Dermis microvascular lymphatic vessel endothelial cell (primary cell): ENCODE measurements at places on chromosomes 6 and 20. TPM values are rescaled to one million over a fixed set of nuclear protein-coding genes. Genes with fewer than 3 reads are reported as not detected.

The AIF1 gene
- 0.13 TPM in 2 replicates for total RNA-seq

The TPX2 gene
- 12.9 and 28.5 TPM in 2 replicates for total RNA-seq

The PEX7 gene
- 4.1 and 5.1 TPM in 2 replicates for total RNA-seq

The AVP gene
- total RNA-seq = not detected in 2 replicates

The RGS19 gene
- total RNA-seq = 12.8 and 23.0 TPM in 2 replicates

The PAK5 gene
- under 0.01 TPM in 2 replicates for total RNA-seq

The USP49 gene
- total RNA-seq = 1.3 and 2.0 TPM in 2 replicates

The LAMA2 gene
- total RNA-seq = 0.13 and 0.64 TPM in 2 replicates

The FAM8A1 gene
- 8.5 and 12.0 TPM in 2 replicates for total RNA-seq
